Colonic mucosa (tissue), 4 donors: ENCODE measurements at places on chromosomes 16 and 17. TPM values are rescaled to one million over a fixed set of nuclear protein-coding genes. Genes with fewer than 3 reads are reported as not detected.

EPOP gene
- 1.1 TPM for total RNA-seq

CLEC18B gene
- total RNA-seq: 1.9 TPM

TMEM220 gene
- total RNA-seq: 14.5 TPM

PMM2 gene
- total RNA-seq: 88.1 TPM

HP gene
- 27.6 TPM for total RNA-seq

NRN1L gene
- 0.93 TPM for total RNA-seq

TNFSF13 gene
- 125 TPM for total RNA-seq

TPSG1 gene
- 32.6 TPM for total RNA-seq

CDK5R1 gene
- 1.4 TPM for total RNA-seq

KRT23 gene
- total RNA-seq: 0.27 TPM

SPNS2 gene
- 17.4 TPM for total RNA-seq

DNA sequence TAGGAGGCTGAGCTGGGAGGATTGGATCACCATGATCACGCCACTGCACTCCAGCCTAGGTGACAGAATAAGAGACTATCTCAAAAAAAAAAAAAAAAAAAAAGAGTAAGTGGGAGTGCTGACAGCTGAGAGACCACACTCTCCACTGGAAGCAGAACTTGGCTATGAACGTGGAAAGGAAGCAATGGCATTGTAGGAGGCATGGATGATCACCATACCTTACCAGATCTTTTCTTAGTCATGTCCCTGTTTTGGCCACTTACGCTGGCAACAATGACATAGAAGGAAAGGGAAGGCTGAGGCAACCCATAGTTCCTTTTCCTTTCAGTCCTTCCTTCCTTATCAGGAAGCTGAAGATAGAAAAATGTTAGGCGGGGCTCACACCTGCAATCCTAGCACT, 3.7 kb upstream of the ATP1B2 start:
- DNase-seq: no peak

DNA sequence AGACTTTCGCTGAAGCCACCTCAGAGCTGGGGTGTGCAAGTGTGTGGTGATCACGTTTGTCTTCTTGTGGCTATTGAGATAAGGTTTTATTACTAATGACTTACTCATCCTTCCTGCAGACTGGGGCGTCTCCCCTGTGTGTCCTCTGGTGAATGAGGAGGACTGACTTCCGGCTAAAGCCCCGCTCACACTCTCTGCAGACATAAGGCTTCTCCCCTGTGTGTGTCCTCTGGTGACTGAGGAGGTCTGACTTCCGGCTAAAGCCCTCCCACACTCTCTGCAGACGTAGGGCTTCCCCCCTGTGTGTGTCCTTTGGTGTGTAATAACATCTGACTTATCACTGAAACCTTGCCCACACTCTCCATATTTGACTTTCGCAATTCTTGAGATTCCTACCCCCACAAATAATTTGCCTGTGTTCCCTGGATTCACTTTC, 19.4 kb downstream of the PRDM7 start:
- no peak for DNase-seq

GRCh38 chr17:27354491-27355081, 60.7 kb downstream of the WSB1 start:
- no peak for DNase-seq

GRCh38 chr17:69093279-69093789, 32.6 kb upstream of the ABCA9 start:
- no peak for DNase-seq

- no peak for DNase-seq
Measured at GRCh38 chr17:229709-230394, 48.4 kb upstream of the DOC2B start.

- DNase-seq: no peak
Measured at GRCh38 chr16:54201200-54201599, 85.4 kb downstream of the IRX3 start.

DNA sequence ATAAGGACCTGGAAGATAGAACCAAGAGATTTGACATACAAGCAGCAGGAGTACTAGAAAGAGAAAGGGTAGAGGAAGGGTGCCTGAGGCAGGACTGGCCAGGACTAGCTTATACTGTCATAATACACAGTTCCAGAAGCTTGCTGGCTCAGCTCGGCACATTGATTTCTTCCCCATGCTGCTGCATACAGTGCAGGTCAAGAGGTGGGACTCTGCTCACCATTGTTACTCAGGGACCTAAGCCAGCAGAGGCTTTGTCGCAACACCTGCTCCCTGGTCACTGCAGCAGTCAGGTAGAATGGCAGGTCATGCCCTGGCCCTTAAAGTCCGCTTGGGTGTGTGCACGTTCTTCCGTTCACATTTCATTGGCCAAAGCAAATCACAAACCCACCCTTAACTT, 32.8 kb downstream of the LDHD start:
- DNase-seq: no peak

DNA sequence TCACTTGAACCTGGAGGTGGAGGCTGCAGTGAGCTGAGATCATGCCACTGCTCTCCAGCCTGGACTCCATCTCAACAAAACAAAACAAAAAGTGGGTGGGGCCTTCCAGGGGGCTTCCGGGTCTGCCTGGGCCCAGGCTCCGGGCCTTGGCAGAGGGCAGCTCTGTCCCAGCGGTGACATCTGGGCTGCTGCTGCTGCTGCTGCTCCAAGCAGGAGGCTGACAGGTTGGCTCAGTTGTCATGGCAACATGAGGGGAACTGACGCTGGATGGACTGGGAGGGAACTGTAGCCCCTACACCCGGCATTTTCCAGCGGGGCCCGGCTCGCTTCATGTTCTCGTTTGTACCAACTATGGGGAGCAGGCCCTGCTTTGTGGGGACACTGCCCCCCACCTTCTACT, 4.0 kb downstream of the BAIAP3 start:
- DNase-seq: no peak

DNA sequence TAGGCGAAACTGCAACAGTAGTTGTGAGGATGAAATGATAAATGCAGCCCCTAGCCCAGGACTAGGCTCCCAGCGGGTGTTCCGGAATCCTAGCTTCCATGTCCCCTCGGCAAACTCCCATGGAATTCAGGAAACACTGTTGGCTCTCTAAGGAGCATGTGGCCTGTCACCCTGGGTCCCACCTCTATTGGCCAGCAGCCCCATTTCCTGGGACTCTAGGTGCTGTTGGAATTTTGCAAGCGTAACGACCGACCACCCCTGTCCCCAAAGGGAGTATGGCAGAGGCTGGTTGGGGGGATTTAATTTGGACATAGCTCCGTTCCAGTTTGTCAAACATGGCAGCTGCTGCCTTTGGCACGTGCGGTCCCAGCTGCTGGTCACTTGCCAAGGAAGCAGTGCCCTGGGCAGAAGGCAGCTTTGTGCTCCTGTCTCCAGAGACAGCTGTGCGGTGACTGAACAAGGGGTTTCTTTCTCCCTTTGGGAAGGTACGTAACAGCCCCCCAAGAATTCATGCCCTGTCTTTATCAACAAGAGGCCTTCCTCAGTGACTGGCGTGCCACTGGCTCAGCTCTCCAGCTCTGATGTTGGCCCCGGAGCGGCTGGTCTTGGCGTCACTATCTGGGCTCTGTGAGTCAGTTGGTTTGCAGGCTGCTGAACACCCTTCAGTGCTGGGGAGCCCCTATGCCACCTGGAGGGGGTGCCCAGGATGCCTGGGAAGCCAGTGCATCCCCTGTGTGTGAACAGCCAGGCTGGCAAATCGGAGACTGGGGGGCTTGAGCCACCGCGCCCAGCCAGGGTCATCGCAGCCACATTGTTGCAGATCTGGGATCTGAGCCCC, 235.2 kb upstream of the TNRC6C start:
- DNase-seq: peak; percentile 13

DNA sequence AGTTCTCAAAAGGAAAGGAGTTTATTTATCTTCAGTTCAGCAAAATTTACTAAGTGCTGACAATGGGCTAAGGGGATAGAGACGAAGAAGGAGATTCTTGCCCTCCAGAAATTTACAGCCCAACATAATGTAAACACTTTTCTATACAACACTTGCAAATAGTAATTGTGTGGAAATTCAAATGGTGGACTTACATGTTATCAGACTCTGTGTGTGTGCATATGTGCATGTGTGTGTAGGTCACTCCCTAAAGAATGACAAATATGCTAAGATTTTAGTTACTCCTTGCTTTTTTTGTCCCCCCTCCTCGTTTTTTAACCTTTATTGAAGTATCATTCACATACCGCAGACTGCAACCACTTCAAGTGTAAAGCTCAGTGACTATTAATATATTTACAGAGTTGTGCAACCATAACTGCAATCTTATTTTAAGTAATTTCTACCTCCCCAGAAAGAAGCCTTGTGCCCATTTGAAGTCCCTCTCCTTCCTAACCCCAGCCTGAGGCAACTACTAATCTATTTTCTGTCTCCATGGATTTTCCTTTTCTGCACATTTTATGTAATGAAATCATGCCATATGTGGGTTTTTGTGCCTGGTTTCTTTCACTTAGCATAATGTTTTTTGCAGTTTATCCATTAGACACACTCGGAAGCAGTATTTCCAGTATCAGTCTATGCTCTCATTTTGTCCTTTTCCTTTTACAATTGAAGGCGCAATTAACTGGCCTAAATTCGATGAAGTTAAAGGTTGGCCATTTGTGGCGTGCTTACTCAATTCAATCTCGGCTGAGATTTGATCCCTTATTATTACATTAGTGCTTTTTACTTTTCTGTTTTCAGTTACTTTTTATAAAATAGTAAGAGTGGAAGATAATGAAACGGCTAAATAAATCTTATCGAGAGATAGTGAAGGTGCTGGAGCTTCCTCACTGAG, 318.4 kb downstream of the HAPSTR1 start:
- no peak for DNase-seq

GRCh38 chr17:15231851-15232516, 33.1 kb downstream of the PMP22 start:
- no peak for DNase-seq

- DNase-seq: no peak
Measured at GRCh38 chr17:76502341-76503211, 1.4 kb upstream of the RHBDF2 start.

GRCh38 chr16:49675413-49675812, 180.5 kb downstream of the ZNF423 start:
- no peak for DNase-seq

- DNase-seq: no peak
Measured at GRCh38 chr17:72496461-72496860, 375.6 kb downstream of the SOX9 start.

GRCh38 chr17:73386561-73386960, 74.8 kb upstream of the CDC42EP4 start:
- no peak for DNase-seq

GRCh38 chr17:16123531-16123930, 91.8 kb downstream of the NCOR1 start:
- no peak for DNase-seq

GRCh38 chr16:88331989-88332920, 50.5 kb upstream of the ZNF469 start:
- no peak for DNase-seq

- DNase-seq: no peak
Measured at GRCh38 chr17:28986714-28987655, 18.8 kb downstream of the SEZ6 start.

GRCh38 chr17:75019710-75020109, 7.2 kb downstream of the MRPL58 start:
- DNase-seq: no peak

DNA sequence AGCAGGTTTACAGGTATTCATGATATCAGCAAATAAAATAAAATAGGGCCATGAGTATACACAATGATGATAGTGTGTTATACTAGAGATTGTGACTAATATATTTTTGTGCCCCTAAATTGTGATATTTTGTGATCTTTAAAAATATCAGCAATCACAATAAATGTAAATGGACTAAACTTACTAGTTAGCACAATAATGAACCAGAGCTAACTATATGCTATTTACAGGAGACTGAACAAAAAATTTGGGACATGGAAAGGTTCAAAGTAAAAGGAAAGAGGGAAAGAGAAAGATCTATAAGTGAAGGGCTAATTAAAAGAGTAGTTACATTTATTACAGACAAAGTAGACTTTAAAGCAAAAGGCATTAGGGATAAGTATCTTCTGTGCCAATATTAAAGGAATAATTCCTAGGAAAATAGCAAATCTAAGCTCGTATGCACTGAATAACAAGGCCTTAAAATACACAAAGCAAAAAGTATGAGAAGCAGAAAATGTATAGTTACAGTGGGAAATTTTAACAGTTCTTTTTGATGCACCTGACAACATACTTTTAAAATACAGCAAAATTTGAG, 5.0 kb upstream of the MSI2 start:
- DNase-seq: no peak

DNA sequence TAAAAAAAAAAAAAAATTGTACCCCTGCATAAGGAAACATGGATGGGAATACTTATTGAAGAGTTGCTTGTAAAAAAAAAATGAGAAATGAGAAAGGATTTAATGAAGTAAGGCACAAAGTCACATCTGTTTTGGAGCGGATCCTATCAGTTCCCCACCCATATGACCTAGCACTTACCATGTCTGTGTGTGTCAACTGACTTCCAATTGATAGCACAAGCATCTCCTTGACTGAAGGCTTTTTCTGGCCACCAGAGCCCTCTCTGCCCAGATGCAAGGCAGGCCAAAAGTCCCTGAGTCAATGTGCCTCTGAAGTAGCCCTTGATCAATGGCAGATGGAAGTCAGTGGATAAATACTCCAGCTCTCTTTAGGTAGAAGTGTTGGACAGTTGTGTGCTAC, 13.4 kb upstream of the NLK start:
- no peak for DNase-seq

GRCh38 chr17:3647769-3648555, 11.4 kb downstream of the CTNS start:
- DNase-seq: peak; percentile 51

DNA sequence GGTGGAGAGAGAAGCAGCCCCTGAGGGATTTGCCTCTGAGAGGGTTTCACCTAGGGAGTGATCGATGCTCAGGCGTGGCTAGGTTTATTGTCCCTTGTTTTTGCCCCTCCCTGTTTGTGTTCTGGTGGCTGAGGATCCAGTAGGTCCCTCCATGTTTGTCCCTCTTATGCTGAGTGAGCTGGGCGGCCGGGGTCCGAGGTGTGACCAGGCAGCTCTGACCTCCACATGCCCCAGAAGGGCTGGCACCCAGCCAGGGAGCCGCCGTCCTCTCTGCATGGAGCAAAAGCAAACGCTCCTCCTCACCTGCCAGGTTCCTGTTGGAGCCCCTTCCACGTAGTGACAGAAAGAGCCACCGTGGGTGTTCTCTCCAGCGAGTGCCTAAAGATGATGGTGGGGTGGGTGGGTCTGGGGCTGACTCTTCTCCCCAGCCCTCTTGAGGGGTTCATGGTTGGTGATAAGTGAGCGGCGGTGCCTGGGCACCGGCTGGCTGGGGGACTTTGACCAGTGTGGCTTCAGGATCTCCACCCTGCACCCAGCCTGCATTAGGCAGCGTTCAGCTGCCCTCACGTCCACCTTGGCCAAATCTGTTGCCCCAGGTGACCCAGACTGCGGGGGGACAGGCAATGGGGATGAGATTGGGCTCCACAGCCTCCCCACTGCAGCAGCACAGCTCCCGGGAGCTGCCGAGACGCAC, 14.1 kb upstream of the NUDT16L1 start:
- DNase-seq: peak; percentile 73

- DNase-seq: no peak
Measured at GRCh38 chr16:81679721-81680430, 99.2 kb upstream of the PLCG2 start.

GRCh38 chr16:2155977-2156848, 631 bp downstream of the TRAF7 start:
- peak; percentile 39 for DNase-seq

- no peak for DNase-seq
Measured at GRCh38 chr16:88883946-88884345, 17.5 kb upstream of the PABPN1L start.

- DNase-seq: no peak
Measured at GRCh38 chr16:20844054-20844453, 37.7 kb downstream of the REXO5 start.
